ENCODE measurements at places on chromosomes 5 and 9. TPM values are rescaled to one million over a fixed set of nuclear protein-coding genes. Genes with fewer than 3 reads are reported as not detected.
A peak's percentile ranks its signal among the peaks of the same experiment; 100 is the strongest.

The ADAMTSL2 gene
- total RNA-seq: 7.0 TPM

The MARVELD2 gene
- total RNA-seq: 20.0 TPM

The TAL2 gene
- total RNA-seq: 0.84 TPM

The TAF11L10 gene
- not detected for total RNA-seq

DNA sequence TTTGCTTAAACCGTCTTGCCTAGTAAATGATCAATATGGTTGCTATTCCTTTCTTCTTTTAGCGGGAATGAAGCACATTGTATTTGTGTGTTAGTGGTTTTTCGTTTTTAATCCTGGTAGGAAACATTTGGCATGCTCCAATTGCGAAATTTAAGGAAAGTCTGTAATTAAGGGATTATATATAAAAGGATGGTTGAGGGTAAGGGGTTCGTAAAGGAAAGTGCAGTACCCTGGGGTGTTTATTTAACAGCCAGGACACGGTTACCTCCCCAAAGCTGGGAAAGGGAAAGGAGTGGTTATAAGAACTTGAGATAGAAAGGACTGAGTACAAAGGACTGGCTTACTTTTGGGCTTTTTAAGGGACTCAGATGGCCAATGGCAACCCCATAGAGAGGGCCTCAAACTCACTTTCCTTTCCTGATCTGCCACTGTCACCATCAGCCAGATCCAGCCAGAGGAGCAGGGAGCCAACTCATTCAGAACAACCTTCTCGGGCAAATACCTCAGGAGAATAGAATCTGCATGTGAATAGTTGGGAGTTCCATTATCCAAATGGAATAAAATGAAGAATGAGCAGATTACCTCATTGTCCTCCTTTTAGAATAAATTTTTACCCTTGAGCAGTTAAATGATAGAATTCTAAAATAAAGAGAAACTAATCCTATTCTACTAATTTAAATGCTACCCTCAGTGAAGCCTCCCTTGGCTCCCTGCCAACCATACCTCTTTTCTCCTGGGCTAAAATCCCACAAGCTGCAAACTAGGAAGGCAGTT, 117.7 kb downstream of the SNCAIP start:
- no peak for DNase-seq

GRCh38 chr5:54049963-54050362, 260.4 kb downstream of the ARL15 start:
- DNase-seq: no peak

DNA sequence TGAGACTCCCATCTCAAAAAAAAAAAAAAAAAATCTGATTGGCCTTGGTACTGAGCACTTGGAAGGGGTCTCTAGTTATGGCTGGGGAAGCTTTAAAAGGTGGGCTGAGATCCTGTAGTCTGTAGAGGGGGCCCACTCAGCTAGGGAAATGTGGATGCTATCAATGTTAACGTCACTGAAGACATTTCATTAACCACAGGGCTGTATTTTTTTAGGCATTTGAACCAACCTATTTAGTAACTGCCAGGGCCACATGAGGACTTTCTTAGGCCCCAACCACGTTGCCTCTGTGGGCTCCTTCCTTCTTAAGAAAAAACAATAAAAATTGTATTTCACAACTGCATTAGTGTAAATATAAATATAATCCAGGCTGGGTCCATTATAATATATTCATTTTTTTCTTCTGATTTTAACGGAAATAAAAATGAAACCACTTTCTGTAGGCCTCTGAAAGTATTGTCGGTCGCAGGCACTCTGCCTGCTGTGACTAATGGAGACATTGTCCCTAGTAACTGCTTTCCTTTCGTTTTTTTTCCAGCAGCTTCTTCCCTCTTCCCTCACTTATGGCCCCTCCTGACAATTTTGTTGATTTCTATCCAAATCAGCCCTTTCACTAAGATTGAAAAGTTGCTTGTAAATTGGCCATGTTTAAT, 71.6 kb downstream of the GCNT1 start:
- DNase-seq: no peak

- no peak for DNase-seq
These were observed 112.7 kb upstream of the ITGA1 start for GRCh38 chr5:52674815-52675545.

GRCh38 chr5:107979291-107979690, 308.6 kb upstream of the EFNA5 start:
- DNase-seq: no peak

GRCh38 chr9:69759021-69759420, 790 bp downstream of the PTAR1 start:
- DNase-seq: no peak

DNA sequence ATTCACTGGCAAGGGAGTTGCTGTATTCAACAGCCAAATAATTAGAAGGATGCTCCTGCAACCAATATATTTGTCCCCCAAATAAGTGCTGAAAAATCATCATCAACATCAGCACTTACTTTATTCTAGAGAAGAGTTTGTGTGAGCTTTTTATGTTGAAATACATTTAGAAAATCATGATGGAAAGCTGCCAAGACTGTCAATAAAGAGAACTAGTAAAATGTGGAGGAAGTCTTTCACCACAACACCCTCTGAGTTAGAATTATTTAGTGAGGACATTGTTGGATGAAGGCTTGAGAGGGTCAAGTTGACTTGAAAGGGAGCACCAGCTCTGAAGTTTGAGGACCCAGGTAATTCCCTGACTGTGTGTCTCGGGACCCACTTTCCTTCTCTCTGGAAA, 100.2 kb upstream of the TBCA start:
- DNase-seq: no peak

DNA sequence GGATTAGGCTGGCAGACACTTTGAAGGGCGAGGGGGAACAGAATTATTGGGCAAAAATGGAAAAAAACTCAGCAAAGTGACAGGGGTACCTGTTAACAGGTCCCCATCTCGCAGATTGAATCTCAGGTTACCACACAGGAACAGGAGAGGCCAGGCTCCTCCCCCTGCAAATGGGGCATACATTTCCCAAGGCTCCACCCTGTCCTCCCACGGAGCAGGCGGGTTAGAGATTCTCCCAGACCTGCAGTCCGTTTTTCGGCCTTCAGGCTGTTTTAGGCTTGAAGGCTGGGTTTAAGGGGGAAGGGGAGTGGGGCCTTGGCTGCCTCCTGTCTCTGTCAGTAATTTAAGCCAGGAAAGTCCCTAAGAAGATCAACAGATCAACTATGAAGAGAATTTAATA, 42.7 kb downstream of the LRRC70 start:
- no peak for DNase-seq

GRCh38 chr9:89640361-89640760, 35.5 kb downstream of the GADD45G start:
- DNase-seq: no peak

DNA sequence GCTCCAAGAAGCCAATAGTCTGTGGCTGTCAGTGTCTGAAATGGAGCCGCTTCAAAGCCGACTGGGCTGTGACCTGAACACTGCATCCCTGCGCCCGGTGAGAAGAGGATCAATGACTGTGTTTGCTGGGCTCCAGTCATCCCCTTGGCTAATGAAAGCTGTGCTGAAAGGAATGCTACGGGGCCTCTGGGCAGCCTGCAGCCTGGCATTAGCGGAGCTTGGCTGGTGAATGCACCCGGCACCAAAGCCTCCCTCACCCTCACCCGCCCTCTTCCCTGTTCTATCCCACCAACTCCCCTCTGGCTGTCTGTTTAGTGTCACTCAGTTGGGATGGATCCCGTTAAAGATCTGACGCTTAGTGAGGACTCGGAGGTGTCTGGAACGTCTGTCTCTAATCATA, 355.3 kb downstream of the BNC2 start:
- DNase-seq: no peak

- peak; percentile 57 for DNase-seq
These were observed 542 bp upstream of the TRIM52 start for GRCh38 chr5:181261320-181262049.

DNA sequence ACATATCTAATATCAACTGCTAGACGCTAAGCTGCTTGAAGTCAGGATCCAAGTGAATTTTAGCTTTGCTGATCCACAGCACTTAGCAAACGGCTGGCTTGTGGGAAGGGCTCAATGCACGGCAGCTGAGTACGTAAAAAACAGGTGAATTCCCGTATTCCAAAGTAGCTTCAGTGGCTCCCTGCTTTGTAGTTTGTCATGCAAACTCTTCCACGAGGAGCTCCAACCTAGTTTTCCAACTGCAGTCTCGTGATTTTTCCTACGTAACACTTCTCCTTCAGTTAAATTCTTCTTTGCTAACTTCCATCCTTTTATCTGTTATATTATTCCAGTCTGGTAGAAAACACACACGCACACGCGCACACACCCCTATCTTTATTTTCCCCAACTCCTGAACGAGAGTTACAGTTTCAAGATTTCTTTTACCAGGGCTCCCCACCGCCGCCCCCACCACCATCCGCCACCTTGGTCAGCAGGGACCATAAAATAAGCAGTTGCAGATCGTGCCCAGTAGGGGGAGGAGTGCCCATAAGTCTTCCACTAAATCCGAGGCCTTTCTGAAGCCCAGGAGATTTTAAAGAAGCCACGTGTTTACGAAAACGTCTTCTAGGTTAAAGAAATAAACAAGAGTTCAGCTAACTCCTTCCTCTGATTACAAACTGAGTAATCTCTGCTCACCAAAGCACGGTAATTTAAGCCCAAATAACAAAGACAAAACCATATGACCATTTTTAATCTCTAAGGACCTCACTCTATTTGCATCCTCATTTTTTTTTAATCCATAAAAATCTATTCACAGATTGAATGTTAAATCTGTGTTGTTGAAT, 34.8 kb upstream of the TRIO start:
- DNase-seq: no peak

GRCh38 chr5:103849934-103850333, 287.3 kb upstream of the NUDT12 start:
- no peak for DNase-seq

All from mesothelial cell of epicardium (in vitro differentiated cells).